IPS DF 6.9 (cell line): ENCODE measurements at places on chromosomes 2 and 18.

GRCh38 chr2:29241341-29241740 lies 126.1 kb downstream of the CLIP4 start:
- DNase-seq: no peak

DNA sequence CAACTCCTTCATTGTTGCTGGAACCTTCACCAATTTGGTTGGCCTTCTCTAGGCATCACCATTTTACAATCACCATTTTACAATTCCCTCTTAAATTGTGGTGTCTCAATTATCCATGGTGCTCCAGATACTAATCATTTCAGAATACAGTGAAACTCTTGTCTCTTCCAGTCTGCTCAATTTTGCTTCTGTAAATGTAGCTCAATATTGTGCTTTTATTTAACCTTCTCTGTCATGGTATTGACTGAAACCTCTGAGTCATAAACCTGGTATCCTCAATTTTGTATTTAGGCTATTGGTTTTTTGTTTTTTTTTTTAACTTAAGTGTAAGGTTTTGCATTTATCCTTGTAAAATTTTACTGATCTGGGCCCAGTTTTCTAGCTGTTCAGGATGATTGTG lies 16.1 kb downstream of the STRADB start:
- no peak for DNase-seq

- no peak for DNase-seq
Observed at GRCh38 chr2:55148269-55148668, 83.8 kb downstream of the CLHC1 start.

DNA sequence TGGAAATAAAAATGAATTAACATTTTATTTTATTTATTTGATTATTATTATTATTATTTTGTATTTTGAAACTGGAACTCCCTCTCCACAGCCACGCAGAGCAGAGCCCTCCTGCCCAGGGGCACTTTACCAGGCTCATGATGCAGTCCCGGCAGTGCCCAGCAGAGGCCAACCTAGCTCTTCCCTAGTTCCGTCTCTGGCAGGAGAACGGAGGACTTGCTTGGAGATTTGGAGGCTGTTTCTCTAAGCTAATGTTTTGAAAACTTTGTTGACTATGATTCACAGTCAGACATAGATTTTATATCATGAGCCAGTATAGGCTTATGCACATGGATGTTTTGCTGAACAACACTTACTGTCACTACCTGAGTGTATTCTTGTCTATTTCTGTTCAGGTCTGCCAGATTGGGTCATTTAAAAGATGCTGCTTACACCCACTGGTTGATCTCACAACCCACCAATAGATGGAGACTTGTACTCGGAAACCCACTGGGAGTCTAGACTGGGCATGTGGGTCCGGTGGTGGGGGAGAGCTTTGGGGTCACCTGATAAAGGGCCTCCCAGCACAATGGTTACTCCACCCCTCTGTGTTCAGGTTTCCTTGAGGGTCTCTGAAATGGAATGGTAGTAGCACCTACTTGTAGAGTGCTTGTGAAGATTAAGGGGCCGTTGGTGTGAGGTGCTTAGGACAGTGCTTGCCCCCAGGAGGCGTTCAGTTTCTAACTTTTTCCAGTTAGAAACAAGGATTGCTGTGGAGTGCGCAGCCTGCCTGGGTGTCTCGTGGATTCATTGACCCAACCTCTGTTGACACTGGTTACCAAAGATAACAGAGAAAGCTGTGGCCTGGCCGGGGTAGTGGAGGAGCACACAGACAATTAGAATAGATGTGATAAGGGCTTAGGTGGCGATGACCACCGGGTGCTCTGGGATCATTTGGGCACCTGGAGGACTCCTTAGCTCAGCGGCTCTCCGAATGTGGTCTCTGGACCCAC lies 177.3 kb downstream of the HAUS1 start:
- DNase-seq: peak; percentile 47

GRCh38 chr2:161384864-161385263 lies 31.2 kb upstream of the TBR1 start:
- DNase-seq: no peak

DNA sequence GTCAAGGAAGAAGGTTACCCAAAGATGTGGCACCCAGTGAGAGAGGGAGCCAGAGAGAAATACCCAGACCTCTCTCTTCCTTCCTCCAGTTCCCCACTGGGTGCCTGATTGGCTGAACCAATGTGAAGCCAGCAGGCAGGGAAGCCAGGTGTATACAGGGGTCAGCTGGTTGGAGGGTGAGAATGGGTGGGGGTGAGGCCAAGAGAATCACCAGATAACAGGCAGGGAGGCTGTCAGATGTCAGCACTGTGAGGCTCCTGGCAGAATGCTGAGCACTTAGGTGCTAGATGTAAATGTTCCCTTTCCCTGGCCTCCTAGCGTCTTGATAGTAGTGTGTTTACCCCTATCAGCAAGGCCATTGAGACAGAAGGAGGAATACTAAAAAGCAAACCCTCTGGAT lies 104.0 kb upstream of the MGAT5 start:
- no peak for DNase-seq

DNA sequence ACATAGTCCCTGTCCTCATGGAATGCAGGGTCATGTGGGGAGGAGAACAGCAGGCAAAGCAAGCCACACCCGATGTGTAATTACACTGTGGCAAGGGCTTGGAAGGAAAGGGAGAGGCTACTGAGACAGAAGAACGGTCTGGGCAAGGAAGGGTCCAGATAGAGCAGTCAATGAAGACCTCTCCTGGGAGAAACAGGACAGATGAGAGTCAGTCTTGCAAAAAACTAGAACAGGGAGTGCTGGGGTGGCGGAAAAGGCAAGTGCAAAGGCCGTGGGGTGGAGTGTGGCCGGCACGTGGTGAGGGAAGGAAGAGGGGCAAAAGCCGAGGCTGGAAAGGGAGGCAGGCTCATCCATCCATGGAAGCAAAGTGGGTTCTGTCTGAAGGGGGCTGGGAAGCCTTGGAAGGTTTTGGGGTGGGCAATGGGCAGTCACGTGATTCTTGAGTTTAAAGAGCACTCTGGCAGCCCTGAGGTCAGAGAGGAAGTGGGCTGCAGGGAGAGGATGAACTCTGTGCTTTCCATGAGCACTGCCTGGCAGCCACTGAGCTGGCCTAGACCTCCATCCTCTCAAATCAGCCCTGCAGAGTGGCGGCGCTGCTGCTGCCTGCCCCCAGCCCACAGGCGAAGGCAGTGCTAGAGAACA lies 182.2 kb downstream of the INHBB start:
- DNase-seq: no peak

- DNase-seq: no peak
Observed at GRCh38 chr18:10085416-10085815, 171.6 kb downstream of the VAPA start.

DNA sequence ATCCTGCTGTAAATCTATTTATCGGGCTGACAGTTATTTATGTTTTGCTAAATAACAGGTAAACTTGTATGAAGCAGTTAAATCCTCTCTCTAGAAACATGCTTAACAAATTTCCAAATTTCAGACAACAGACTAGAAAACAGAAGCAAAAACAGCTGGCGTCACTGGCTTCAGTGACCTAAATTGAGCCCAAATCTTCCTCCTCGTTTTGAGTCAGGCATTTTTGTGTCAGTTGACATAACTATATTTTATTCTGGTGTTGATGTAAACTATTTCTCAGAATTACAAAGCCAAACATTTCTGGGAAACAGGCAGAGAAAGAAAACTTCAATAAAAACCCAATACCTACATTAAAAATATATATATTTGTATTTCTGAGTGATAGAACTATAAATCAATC lies 21.7 kb downstream of the RBMS1 start:
- DNase-seq: no peak

- DNase-seq: no peak
Observed at GRCh38 chr2:46461709-46462171, 17.6 kb upstream of the TMEM247 start.

- no peak for DNase-seq
Observed at GRCh38 chr2:108916796-108917421, 72.1 kb downstream of the EDAR start.

GRCh38 chr2:10495311-10495987 lies 47.3 kb upstream of the ODC1 start:
- DNase-seq: no peak

DNA sequence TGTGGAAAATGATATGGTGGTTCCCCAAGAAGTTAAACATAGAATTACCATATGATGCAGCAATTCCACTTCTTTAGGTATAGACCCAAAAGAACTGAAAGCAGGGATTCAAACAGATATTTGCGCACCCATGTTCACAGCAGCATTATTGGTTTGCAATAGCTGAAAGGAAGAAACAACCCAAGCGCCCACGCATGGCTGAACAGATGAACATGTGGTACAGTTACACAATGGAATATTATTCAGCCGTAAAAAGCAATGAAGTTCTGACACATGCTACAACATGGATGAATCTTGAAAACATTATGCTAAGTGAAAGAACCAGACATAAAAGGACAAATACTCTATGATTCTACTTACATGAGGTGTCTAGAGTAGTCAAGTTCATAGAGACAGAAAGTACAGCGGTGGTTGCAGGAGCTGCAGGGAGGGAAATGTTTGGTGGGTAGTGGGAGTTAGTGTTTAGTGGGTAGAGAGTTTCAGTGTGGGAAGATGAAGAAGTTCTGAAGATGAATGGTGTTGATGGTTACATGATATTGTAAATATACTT lies 26.7 kb upstream of the ASPRV1 start:
- no peak for DNase-seq

DNA sequence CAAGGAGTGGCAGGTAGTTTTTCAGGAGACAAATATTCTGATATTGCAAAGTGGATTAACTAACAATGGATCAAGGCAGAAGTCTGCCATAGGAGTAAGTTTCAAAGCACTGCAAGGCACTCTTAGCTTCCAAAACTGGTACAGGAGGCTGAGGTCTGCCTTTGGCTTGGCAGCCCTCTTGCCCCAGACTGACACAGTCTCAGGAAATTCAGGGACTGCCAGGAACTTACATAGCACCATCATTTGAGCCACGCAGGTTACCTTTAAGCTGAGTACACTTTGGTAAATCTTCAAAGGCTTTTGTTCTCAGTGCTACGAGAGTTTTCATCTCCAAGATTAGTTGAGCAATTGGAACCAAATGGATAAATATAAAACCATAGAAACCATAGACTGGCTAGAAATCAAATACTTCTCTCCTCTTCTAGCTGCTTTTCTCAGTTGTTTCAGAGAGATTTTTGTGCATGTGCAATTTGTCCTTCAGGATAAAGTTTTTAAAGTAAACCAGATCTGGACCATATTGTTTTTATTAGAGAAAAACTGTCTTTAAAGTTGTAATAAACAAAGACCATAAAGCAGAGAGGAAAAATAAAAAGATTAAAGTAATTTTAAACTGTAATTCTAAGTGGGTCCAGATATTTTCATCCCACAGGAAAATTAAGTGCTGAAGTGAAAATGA lies 18.8 kb downstream of the ANKRD29 start:
- no peak for DNase-seq

- no peak for DNase-seq
Observed at GRCh38 chr2:147663153-147663961, 181.5 kb upstream of the ACVR2A start.

DNA sequence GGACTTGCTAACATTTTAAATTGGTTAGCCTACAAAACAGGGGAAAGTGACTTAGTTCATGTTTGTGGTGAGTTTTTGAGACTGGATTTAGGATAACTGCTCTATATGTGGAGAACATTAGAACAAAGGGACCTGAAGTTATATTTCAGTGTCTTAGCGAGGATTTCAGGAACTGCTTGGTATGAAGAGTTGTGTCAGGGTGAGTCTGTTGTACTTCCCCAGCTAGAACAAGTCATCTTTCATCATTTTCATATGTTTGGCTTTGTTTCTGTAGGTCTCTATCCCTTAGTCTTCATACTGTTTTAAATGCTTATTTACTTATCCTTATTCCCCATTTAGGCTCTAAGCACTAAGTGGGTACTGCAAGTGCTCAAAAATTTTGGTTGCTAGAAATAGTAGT lies 41.9 kb downstream of the KCMF1 start:
- DNase-seq: no peak

- no peak for DNase-seq
Observed at GRCh38 chr2:71571945-71572344, 118.6 kb downstream of the DYSF start.

DNA sequence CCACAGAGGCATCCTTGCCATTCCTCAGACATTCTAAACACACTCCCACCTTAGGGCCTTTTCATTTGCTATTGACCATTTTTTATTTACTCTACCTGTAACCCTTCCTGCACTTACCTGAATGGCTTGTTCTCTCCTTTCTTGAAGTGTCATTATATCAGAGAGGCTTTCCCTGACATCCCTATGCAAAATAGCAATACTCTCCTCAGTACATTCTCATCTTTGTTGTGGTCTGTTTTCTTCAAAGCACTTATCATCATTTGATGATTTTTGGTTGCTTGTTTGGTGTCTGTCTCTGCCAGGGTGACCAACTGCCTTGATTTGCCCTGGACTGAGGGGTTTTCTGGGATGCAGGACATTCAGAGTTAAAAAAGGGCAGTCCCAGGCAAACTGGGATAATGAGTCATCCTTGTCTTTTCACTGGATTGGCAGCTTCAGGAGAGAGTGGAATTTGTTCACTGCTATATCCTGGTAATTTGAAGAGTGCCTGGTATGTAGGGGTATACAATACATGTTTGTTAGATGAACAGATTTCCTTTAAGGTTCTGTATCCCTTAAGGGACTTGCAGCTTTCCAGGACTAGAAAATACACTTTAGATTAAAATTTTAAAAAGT lies 102.4 kb downstream of the BABAM2 start:
- no peak for DNase-seq

- DNase-seq: no peak
Observed at GRCh38 chr2:122808286-122808969, 1053.0 kb downstream of the TSN start.

DNA sequence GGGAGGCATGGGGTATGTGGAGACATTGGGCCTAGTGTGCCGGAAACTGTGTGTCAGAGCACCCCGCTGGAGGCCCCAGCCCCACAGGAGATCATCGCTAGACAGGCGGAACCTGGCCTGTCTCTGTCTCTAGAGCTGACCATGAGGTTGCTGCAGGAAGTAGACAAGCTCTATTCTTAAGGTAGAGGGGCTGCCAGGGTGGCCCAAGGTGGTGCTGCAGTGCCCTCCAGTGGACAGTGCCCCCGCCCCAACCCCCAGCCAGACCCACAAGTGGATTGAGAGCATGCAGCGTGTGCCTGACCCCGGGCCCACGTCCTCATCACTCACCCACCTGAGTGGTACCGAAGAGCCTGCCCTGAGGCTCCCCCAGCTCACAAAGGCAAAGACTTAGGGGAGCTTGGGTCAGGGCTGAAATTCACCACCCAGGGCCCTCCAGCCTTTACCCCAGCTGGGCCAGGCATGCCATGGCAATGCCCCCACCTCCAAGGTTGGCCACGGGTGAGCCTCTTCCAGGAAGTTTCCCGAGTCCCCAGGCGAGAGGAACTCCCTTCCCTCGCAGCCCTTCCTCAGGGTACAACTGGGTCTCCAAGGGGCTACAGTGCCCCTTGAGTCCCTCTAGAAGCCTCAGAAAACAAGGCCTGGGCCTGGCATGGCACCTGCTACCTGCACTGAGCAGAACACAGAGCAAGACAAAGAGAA lies 155.0 kb downstream of the TTC32 start:
- peak; percentile 33 for DNase-seq

- DNase-seq: no peak
Observed at GRCh38 chr2:148590612-148591011, 53.9 kb upstream of the EPC2 start.

GRCh38 chr18:45976974-45977373 lies 9.8 kb upstream of the EPG5 start:
- no peak for DNase-seq

GRCh38 chr2:236608188-236608525 lies 38.5 kb downstream of the ACKR3 start:
- DNase-seq: no peak

- no peak for DNase-seq
Observed at GRCh38 chr2:232028631-232029030, 67.1 kb downstream of the DIS3L2 start.

- DNase-seq: no peak
Observed at GRCh38 chr2:13002536-13003331, 286.0 kb downstream of the TRIB2 start.

GRCh38 chr2:224816816-224817215 lies 100.7 kb upstream of the CCDC195 start:
- DNase-seq: no peak
